ENCODE measurements at places on chromosomes 6 and 20. TPM values are rescaled to one million over a fixed set of nuclear protein-coding genes. Genes with fewer than 3 reads are reported as not detected.

- no peak for DNase-seq
These were observed 207.7 kb downstream of the MAFB start for GRCh38 chr20:40481337-40481736.

DNA sequence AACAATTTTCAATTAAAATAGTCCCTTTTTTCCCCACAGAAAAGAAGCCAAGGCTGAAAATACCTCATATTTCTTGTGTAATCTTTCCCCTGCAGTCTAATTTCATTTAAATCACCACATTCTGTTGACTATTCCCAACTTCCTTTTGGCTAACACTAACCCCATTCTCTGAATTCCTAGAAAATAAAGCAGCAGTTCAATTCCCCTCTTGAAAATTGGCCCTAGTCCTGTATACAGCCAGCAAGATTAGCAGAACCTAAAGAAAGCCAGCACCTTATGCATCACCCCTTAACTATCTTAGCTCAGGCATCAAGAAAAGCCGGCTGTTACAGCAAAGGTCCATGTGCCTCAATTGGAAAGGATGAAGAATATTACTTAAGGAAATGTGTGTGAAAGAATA lies 69.7 kb downstream of the MDN1 start:
- peak; percentile 36 for DNase-seq

SYNCRIP gene
- total RNA-seq = 41.1 TPM

DNA sequence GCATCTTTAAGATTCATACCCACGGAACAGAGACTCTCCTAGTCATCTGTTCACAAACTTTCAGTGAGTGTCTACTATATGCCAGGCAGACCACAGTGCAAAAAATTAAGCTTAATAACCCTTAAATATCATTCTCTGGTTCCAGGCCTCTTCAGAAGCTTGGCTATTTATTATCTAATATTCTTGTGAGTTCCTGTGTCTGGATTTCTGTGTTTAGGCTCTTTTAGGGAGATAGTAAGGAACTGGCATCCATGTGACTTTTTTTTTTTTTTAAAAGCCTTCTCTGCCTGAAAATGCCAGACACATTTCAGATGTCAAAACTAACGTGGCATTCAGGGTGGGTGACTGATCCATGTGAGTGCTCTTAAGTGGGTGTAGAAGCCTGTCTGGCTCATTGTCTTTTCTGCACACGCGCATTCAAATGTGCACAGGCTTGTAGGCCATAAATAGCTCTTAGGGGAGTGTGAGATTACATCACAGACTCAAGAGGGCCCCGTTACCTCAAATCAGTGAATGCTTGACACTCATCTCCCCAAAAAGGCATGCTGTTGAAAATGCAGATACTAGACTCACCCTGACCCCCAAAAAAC lies 141.9 kb downstream of the GMPR start:
- no peak for DNase-seq

USP49 gene
- total RNA-seq = 1.8 TPM

- no peak for DNase-seq
These were observed 714 bp upstream of the RTEL1 start for GRCh38 chr20:63657260-63657936.

DNA sequence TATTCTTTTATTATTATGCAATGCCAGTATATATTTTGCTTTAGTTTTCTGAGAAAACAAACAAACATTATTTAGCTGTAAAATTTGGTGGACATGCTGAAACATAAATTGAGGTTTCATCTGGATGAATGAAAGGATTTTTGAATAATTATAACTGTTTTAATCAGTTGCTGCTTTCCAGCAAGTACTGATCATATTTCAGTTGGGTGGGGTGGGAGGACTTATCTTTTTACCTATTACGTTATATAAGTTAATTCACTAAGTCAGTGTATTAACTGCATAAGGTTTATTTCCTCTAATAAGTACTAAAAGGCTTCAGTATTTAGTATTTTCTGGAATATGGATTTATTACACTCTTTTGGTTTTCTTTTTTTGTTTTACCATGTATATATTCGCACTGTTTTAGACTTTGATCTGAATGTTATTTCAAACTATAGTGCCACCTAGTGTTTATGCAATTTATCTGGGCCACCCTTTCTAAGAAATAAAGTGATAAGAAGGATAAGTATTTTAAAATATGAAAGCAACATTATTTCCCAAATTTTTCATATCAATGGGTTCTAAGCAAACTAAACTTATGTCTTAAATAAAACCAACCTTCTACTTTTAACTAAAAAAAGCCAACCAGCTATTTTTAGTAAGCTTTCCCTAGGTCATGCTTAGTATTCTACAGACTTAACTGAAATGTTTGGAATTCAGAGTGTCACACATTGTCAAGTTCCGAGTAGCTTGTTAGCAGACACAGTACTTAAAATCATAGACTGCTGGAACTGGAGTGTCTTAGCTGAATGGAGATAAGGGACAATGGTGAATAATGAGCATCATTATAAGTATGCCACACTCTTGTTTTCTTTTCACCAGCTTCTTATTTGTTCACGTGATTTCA lies 105.4 kb upstream of the MCHR2 start:
- DNase-seq = peak; percentile 24

DNA sequence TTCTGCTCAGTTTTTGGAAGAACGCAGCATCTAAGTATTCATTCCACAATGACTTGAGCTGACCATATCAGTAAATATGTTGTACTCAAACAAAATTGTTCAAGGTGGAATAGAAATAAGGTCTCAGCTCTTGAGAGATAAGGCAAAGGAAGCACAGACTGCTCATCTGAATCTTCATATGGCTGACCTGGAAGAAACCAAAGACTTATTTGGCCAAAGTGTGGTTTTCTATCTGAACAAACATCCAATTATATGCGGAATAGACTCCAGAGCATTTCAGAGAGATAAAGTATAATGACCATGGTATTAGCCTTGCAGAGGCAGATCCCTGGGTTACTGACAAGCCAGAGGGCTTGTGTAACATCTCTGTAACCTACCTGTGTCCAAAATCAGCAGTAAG lies 308.7 kb downstream of the CD83 start:
- DNase-seq = no peak

GRCh38 chr6:106249658-106250057 lies 75.9 kb downstream of the ATG5 start:
- DNase-seq = no peak

- DNase-seq = no peak
These were observed 995.8 kb upstream of the FLRT3 start for GRCh38 chr20:15333170-15333569.

HAO1 gene
- not detected for total RNA-seq
